ENCODE measurements at places on chromosomes 11 and 22.
A peak's percentile ranks its signal among the peaks of the same experiment; 100 is the strongest.

DNA sequence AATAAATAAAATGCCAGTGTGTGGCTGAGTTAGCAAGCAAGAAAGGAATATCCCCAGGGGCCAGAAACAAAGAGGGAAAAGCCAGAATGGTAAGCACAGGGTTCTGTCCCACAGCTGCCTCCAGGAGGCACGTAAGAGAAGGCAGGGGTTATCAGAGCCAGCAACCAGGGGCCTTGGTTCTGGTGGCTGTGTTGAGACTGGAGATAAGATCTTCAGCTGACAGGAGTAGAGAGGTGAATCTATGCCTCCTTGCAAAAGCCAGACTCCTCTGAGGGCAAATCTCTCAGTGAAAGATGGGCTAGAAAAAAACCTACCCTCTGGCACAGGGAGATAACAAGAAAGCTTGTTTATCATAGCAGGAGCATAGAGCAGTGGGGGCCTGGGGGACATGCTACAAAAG, 29.8 kb upstream of the NFAM1 start:
- no peak for DNase-seq

DNA sequence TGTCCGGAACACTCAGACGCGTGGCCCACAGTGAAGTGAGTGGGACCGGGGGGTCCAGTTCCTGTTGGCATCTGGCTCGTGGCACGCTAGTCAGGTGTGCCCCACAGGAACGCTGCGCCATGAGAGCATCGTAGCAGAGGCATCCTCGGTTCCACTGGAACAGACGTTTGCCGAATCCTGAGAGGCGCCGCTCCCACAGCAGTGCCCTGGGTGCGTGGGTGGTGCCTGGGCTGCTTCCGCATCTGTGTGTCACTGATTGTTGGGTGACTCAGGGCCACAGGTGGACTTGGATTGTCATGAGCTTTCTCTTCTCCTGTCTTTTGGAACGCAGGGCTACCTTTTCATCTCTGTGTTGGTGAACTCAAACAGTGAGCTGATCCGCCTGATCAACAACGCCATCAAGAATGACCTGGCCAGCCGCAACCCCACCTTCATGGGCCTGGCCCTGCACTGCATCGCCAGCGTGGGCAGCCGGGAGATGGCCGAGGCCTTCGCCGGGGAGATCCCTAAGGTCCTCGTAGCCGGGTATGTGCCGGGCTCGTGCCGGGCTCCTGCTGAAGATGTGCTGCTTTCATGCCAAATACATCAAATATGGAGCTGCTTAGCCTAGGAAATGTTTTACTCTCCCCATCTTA, 46.2 kb downstream of the AP2A2 start:
- no peak for DNase-seq

GRCh38 chr11:2260491-2261364, 9.7 kb downstream of the ASCL2 start:
- DNase-seq: no peak

DNA sequence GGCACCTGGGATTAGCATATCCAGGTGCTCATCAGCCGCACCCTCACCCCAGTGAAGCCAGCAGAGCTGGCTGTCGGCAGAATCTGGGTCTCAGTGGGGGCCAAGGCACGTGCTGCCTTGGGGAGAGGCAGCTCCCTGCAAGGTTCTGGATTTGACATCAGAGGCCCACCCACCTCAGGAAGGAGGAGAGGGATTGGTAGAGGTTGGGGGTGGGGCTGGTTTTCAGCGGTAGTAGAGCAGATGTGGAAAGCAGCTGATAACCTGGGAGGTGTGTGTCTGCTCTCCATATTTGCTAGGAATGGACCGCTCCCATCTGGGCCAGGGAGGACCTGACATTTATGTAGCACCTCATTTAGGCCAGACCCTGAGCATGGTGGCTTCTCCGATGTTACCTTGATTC, 147.5 kb downstream of the GRIK4 start:
- no peak for DNase-seq

GRCh38 chr22:23751441-23751996, 607 bp upstream of the ZNF70 start:
- DNase-seq: peak; percentile 65

DNA sequence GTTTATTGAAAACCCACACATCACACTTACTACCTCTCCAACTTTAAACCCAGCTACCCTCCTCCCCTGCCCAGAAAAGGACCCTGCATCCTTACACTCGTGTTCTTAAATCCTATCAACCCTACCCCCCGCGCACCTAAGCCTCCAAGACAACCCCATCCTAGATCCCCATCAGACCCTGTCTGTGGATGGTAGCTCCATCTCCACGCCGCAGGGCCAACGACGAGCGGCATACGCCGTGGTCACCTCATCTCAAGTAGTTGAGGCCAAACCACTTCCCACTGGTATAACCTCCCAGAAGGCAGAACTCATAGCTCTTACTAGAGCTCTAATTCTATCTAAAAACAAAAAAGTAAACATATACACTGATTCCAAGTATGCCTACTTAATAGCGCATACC, 9.4 kb upstream of the OR56A3 start:
- DNase-seq: no peak

GRCh38 chr11:74820763-74821162, 72.1 kb downstream of the RNF169 start:
- no peak for DNase-seq

GRCh38 chr11:120061761-120062560, 76.0 kb downstream of the TRIM29 start:
- no peak for DNase-seq

GRCh38 chr11:2295971-2296912, 5.5 kb downstream of the C11orf21 start:
- DNase-seq: no peak

- DNase-seq: no peak
Measured at GRCh38 chr11:128917144-128917724, 25.4 kb downstream of the TP53AIP1 start.

GRCh38 chr11:66324664-66325063, 7.8 kb upstream of the CD248 start:
- DNase-seq: peak; percentile 55

- no peak for DNase-seq
Measured at GRCh38 chr11:118082880-118083552, 3.7 kb downstream of the SMIM35 start.

- no peak for DNase-seq
Measured at GRCh38 chr11:6498121-6498520, 1.0 kb downstream of the DNHD1 start.

DNA sequence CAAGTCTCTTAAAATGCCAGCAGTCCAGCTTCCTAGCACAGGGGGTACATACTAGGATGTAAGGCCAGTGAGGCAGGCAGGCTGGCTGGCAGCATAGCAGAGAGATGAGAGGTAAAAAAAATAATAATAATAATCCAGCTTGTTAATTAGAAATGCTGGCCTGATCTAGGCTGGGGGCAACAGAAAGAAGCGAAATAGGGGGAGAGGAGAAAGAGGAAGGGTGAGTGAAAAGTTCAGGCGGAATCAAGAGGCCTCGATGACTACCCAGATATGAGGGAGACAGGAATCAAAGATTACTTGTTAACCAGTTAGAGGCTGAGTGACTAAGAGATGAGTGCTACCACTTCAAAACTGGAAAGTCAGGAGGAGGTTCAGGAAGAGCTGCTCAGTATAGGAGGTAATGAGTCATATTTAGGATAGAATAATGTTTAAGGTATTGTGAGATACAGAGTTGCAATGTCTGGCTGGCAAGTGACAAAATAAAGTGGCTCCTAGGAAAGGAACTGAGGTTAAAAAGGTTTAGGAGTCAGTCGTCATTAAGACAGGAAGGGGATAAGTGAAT, 2.8 kb downstream of the ALKBH8 start:
- no peak for DNase-seq

- no peak for DNase-seq
Measured at GRCh38 chr11:111019871-111020670, 225.5 kb upstream of the POU2AF2 start.

DNA sequence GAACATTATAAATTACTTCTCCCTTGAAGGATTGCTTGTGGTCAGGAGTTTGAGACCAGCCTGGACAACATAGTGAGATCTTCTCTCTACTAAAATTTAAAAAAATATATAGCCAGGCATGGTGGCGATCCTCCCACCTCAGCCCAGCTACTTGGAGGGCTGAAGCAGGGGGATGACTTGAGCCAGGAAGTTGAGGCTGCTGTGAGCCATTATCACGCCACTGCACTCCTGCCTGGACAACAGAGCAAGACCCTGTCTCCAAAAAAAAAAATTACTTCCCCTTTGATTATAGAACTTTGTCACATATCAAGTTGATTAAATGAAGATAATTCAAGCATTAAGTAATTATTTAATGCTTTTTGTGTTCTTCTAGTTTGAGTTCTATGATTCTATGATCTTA, 65.1 kb upstream of the PRODH start:
- DNase-seq: no peak

DNA sequence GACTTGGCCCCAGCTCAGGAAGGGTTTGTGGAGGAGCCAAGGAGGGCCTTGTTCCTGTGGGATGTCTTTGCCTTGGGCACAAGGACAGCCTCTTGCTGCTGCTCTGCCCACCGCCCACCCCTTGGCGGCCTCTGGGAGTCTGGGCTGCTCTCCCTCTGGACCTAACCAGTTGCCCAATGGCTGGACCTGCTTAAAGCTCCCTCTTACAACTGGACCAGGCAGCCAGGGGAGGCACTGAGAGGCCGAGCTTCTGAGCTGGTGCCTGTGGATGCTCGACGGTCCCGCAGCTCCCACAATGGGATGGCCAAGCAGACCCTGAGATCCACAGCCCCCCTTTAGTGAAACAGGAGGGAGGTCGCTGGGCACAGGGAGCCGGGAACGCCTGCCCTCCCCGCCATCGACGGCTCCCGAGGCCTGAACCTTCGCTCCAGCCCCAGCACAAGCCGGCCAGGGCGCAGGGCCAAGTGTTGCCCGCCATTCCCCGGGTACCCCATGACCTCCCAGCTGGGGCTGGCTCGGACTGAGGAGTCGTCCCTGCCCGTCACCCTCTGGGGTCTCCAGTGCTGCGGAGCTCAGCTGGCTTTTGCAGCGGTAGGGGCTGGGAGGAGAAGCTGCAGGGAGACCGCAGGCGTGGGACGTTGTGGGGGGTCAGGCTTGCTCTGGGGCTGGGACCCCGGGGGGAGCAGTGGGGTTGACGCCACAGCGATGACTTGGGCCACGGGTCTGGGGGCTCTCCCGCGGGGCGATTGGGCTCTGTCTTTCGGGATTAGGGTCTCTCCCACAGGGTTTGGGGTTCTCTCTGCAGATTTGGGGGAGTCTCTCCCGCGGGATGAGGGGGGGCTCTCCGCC, 584 bp upstream of the GAL start:
- DNase-seq: peak; percentile 45

GRCh38 chr11:65205602-65205967, 23.9 kb downstream of the CAPN1 start:
- DNase-seq: no peak

- no peak for DNase-seq
Measured at GRCh38 chr22:49347376-49347775, 480.3 kb downstream of the BRD1 start.

- no peak for DNase-seq
Measured at GRCh38 chr11:17157761-17158160, 50.0 kb downstream of the PIK3C2A start.

DNA sequence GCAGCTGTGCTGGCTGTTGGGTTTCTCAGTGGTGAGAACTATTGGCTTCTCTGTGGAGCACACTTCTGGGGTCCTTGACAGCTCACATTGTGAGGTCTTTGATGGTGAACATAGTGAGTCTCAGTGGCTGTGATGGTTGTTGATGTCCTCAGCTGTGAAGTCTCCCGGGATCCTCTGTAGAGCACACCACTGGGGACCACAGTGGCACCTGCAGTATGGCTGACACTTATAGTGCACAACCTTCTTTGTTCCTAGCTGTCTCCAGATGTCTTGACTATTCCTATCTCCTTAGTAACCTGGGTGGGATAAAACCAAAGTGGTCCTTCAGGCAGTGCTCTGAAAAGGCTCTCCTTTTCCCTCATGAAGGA, 34.3 kb upstream of the CHORDC1 start:
- no peak for DNase-seq

GRCh38 chr22:48629631-48630432, 1197.8 kb downstream of the BRD1 start:
- no peak for DNase-seq

DNA sequence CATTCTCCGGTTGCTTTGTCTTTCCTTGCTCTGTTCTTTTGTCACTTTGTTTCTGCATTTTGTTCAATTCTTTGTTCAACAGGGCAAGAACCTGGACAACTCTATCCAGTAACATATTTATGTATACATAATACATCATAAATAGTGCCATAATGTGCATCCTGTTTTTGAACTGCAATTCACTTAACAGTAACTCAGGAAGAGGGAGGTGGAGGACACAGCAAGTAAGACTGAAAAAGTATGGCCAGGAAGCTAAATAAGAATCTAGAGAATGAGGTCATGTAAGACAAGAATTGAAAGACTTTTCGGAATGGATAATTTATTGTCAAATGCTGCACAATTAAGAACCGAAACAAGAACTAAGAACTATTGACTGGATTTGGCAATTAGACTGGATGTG, 29.2 kb upstream of the CHORDC1 start:
- DNase-seq: no peak

- no peak for DNase-seq
Measured at GRCh38 chr11:126176853-126177470, 34.5 kb downstream of the RPUSD4 start.

DNA sequence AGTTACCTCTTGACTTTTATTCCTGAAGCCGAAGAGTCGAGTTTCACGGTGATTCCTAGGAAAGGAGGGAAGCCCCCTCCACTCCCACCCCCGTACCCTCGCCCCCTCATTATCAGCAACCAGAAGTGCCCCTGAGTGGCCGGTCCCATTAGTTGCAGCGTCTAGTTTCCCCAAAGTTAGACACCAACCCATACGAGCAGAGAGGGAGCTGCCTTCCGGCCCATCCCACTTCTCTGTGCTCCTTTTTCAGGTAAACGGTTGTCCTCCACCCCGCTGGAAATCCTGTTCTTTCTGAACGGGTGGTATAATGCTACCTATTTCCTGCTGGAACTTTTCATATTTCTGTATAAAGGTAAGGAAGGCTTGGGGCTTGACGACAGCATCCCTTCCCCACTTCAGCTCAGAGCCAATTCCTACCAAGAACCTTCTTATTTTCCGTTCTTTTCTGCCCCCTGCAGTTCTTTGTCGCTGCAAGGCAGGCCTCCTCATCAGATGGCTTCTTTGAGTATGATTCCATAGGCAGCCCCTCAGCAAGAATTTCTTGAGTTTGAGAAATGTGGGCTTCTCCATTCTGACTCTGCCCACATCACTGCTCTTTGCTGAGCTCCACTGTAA, 701 bp downstream of the TMEM216 start:
- DNase-seq: no peak

DNA sequence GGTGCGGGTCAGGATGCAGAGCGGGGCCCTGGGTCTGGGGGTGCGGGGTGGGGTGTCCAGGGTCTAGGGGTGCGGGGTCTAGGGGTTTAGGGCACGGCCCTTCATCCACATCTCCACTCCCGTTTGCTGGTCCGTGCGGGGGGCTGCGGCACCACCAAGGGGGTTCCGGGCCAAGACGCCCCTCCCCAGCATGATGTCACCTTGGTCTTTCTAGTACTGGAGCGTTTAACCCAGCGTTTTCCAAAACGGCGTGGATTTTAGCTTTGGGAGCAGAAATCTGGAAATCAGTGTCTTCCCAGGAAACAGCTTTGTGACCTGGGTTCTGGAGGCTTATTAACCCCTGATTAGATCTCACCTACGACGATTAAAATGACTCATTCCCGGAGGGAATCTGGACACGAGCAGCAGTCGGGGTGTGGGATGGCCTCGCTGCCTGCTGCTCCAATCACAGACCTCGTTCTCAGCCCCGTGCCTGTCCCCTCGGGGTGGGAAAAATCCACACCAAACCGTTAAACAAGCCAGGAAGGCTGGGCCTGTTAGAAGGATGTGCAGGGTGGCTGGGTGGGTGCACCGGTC, 759 bp downstream of the AP2A2 start:
- DNase-seq: no peak
